Suprapubic skin (tissue), 4 donors: ENCODE measurements at places on chromosomes 1 and 21. TPM values are rescaled to one million over a fixed set of nuclear protein-coding genes. Genes with fewer than 3 reads are reported as not detected.

The CD58 gene
- 33.4 TPM for total RNA-seq

The ASTN1 gene
- not detected for total RNA-seq

The FBLIM1 gene
- total RNA-seq: 27.4 TPM

The ACAP3 gene
- 112 TPM for total RNA-seq

The KRTAP10-10 gene
- total RNA-seq: not detected

The AMPD1 gene
- not detected for total RNA-seq

The WNT4 gene
- 26.8 TPM for total RNA-seq

The KCNJ15 gene
- 4.6 TPM for total RNA-seq

The OR2T12 gene
- not detected for total RNA-seq

The PLA2G4A gene
- 11.7 TPM for total RNA-seq

The PFKFB2 gene
- total RNA-seq: 14.4 TPM

The NTPCR gene
- total RNA-seq: 18.6 TPM

The ADORA3 gene
- 2.0 TPM for total RNA-seq

The ITGB2 gene
- 15.3 TPM for total RNA-seq

The PLCH2 gene
- total RNA-seq: 324 TPM

The LDLRAD2 gene
- total RNA-seq: not detected

The CYP4A22 gene
- not detected for total RNA-seq

The MAB21L3 gene
- total RNA-seq: 15.0 TPM

The MMEL1 gene
- total RNA-seq: not detected

The TRPM2 gene
- 4.2 TPM for total RNA-seq

The KRTAP19-3 gene
- not detected for total RNA-seq

The CACNA1S gene
- total RNA-seq: not detected

The SMIM1 gene
- 3.2 TPM for total RNA-seq

The ATP5PO gene
- 182 TPM for total RNA-seq

The OBSCN gene
- 43.3 TPM for total RNA-seq

The RGS1 gene
- 9.5 TPM for total RNA-seq

The MEAF6 gene
- total RNA-seq: 71.5 TPM

The S100A7 gene
- 12.7 TPM for total RNA-seq

The PIK3R3 gene
- total RNA-seq: 7.3 TPM

The TBX19 gene
- total RNA-seq: 1.8 TPM

The LCE1D gene
- 153 TPM for total RNA-seq

The ACTL8 gene
- total RNA-seq: not detected

The BOLA1 gene
- 31.2 TPM for total RNA-seq

The ARHGEF19 gene
- total RNA-seq: 83.8 TPM

The CELA2A gene
- total RNA-seq: not detected

The USH2A gene
- 0.18 TPM for total RNA-seq

The GRIK1 gene
- total RNA-seq: 0.34 TPM

The CRNN gene
- total RNA-seq: 0.72 TPM

The SSR2 gene
- 271 TPM for total RNA-seq

The CATSPERE gene
- total RNA-seq: 0.45 TPM

The KLHDC7A gene
- 0.08 TPM for total RNA-seq

The AVPR1B gene
- total RNA-seq: not detected

The SYNC gene
- 7.7 TPM for total RNA-seq

The RHD gene
- not detected for total RNA-seq

The PHLDA3 gene
- 31.5 TPM for total RNA-seq

The FLVCR1 gene
- 4.9 TPM for total RNA-seq

The SEMA4A gene
- total RNA-seq: 61.2 TPM

The TRAF3IP3 gene
- 3.1 TPM for total RNA-seq

The SMCP gene
- total RNA-seq: not detected

The KCNK2 gene
- 1.4 TPM for total RNA-seq

The CDC20 gene
- 9.4 TPM for total RNA-seq

The LRRC71 gene
- not detected for total RNA-seq

The KRTAP19-1 gene
- 6.8 TPM for total RNA-seq

The DNALI1 gene
- total RNA-seq: 0.70 TPM

The NHLH1 gene
- total RNA-seq: not detected

The SLC39A1 gene
- 79.5 TPM for total RNA-seq

The LZIC gene
- total RNA-seq: 33.4 TPM
